NCI-H774 (cell line): ENCODE measurements at places on chromosomes 11 and 22.

GRCh38 chr11:33379947-33380346 lies 122.8 kb downstream of the HIPK3 start:
- no peak for DNase-seq

GRCh38 chr22:38177926-38178604 lies 3.6 kb downstream of the PLA2G6 start:
- no peak for DNase-seq

GRCh38 chr22:37126882-37127281 lies 17.4 kb upstream of the TMPRSS6 start:
- no peak for DNase-seq

- DNase-seq, result no peak
Observed at GRCh38 chr11:116946414-116946813, 109.0 kb upstream of the APOA1 start.

- no peak for DNase-seq
Observed at GRCh38 chr22:39773976-39774539, 119.5 kb downstream of the ENTHD1 start.

DNA sequence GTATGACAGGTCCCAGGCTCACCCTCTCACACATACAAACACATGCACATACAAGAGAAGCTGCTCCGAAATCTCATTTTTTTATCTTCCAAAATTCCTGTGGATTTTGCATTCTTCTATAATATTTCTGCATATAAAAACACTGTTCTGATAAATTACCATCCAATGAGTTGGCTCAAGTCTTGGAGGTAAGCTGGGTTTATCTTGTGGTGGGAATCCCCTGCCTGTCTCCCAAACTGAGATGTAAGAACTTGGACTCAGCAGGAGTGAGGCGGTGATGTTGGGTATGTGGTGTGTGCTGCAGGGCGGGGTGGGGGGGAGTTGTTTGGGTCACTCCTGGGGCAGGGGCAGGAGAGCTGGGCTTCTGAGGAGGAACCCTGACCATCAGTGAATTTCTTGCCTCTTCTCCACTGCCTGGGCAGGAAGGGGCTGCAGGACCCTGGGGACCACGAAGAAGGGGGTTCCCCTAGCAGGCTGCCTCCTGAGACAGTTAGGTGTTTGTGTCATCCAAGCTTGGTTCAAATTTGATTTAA lies 6.8 kb upstream of the P2RY6 start:
- DNase-seq, result no peak

GRCh38 chr11:76119779-76120178 lies 86.5 kb downstream of the WNT11 start:
- no peak for DNase-seq

DNA sequence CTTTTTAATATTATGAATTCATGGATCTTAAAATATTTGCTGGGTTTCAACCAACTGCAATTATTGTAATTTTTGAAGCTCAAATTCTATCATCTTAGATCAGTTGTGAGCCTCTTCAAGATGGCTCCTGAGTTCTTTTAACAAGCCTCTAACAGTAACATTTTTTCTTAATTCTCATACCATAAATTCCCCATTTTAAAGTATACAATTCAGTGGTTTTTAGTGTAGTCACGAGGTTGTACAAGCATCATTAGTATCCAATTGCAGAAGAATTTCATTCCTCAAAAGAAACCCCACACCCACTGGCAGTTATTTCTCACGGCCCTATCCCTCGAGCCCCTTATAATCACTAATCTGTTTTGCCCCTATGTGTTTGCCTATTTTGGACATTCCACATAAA lies 270.8 kb downstream of the SBF2 start:
- no peak for DNase-seq

GRCh38 chr11:123351375-123351774 lies 78.7 kb upstream of the GRAMD1B start:
- no peak for DNase-seq

DNA sequence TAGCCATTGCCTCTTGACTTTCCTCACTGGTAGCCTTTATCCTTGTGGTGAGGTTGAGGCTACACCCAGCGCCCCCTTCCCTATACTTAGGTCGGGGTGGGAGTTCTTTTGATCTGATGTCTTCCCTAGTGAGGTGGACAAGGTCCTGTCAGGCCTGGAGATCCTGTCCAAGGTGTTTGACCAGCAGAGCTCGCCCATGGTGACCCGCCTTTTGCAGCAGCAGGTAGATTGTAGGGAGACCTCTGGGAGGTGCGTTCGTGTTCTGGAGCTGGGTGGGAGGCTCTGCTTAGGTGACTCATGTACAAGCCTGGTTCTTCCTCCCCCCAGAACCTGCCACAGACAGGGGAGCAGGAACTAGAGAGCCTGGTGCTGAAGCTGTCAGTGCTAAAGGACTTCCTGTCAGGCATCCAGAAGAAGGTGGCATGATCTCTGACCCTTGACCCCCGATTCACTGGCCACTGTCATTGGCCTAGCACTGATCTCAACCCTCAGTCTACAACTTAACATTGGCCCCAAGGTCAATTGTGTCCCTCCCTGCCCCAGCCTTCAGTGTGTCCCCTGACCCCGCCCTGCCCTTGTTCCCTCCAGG lies 4.9 kb downstream of the INPPL1 start:
- no peak for DNase-seq

- no peak for DNase-seq
Observed at GRCh38 chr22:37626144-37626543, 13.3 kb upstream of the SH3BP1 start.

GRCh38 chr11:17405232-17406005 lies 17.0 kb upstream of the KCNJ11 start:
- DNase-seq, result peak; percentile 41

- DNase-seq, result no peak
Observed at GRCh38 chr11:126476266-126476924, 120.9 kb downstream of the ST3GAL4 start.

- no peak for DNase-seq
Observed at GRCh38 chr11:84524422-84525051, 1102.6 kb downstream of the DLG2 start.

- no peak for DNase-seq
Observed at GRCh38 chr11:59281177-59281576, 68.5 kb upstream of the MPEG1 start.

DNA sequence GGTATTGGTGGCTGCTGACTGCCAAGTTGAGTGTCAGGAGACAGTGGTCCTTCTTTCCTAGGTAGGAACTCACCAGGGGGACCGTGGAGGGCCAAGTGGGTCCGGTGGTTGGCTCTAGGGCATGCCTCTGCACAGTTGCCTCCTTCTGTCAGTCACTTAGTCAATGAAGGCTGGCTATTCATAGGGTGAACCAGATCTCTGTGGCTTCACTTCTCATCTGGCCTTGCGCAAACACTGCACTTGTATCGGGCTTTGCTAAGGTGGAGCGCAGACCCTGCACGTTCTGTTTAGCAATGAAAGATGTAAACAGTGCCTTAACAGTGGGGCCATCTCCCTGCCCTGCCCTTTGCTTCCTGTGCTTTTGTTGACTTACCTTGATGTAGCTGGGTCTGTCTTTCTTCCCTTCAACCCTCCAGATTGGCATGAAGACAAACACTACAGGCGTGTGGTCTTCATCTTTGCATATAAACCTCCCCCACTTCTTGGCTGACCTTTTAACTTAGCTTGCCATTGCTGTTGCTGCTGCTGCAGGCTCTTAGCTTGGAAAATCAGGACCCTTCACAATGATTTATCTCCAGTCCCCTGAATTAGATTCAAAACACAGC lies 6.7 kb upstream of the SORL1-AS1 start:
- no peak for DNase-seq

GRCh38 chr11:44179173-44179572 lies 83.7 kb downstream of the EXT2 start:
- no peak for DNase-seq

GRCh38 chr11:60700689-60701468 lies 1.5 kb downstream of the MS4A8 start:
- peak; percentile 77 for DNase-seq

DNA sequence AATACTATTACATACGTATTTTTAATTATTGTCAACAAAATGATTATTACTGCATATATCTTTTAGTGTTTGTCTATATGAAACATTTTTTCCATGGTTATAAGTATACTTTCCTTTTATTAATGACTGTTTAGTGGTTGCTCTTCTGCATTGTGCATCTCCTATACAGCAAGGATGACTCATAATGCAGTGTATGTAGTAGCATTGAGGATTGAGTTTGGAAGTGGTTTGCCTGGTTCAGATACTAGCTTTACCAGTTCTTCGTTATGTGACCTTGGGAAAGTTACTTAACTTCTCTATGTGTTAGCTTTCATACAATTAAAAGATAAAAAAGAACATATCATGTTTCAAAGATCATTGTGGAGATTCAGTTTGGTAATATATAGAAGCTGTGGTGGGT lies 44.1 kb downstream of the CHORDC1 start:
- no peak for DNase-seq

DNA sequence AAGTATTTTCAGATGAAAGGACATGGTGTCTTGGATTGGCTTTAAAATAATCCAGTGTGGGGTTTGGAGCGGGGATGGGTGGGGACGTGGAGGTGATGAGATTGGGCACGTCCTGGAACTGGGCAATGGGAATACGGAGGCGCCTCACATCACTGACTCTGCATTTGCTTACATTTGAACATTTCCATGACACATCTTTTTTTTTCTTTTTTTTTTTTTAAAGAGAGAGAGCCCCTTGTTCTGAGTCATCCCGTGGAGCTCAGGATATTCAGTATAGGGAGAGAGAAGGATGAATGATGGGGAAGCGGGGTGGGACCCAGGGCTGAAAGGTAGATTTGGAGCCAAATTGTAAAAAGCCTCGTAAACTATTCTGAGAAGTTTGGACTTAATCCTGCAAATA lies 142.7 kb downstream of the FBXO7 start:
- DNase-seq, result no peak
